ENCODE measurements at places on chromosomes 1 and 21.

DNA sequence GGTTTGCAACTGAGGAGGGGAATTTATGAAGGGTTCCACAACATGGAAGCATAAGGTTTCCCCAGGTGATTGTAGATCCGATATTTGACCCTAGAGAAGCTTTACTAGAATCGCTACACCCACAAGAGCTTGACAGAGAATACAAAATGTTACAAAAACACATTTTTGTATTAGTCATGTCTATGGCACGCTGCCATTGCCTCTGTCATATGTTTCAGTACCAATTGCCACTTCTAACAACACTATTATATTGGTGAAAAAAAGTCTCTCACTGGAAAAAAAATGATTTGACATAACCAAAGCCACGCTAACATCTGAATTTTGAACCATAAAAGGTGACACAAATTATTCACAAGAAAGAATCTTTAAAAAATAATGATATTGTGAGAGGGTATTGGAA is 214.5 kb downstream of the KCNT2 start:
- DNase-seq, result peak; percentile 72

- DNase-seq, result no peak
Measured at GRCh38 chr1:23589585-23589986, 30.3 kb upstream of the ID3 start.

DNA sequence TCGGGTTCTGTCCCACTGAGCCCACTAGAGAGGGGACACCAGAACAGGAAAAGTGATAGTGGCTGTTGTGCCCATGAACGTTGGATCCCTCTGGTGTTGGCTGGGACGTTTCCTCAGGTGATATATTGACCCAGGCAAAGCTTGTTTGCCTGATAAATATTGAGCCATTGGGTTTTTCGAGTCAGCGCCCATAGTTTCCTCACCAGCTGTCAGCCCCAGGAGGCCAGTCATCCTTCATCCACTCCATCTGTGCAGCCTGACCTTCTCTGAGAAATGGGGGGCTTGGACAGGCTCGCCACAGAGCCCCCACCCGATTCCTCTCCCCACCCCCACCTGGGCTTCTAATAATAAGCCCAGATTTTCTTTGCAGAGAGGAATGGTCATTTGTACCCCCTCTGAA is 13.3 kb downstream of the DISP3 start:
- DNase-seq, result no peak

DNA sequence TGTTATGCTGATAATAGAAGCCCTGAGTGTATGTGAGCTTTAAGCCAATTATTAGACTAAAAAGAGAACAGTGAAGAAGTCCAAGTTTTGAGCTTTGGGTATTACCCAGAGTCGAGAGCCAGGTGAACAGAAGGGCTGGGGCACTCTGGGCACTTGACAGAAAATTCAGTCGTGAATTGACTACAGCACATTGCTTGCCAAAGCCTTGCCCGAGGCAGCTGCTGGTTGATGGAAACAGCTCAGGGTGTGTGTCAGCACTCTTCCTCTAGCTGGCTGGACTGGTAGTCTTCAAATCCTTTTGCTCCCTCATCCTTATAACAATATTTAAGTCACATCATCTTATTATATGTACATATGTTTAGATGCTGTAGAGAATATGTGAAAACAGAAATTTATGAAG is 21.3 kb downstream of the PDE4B start:
- DNase-seq, result peak; percentile 41

GRCh38 chr1:221805121-221805520 is 63.2 kb upstream of the DUSP10 start:
- no peak for DNase-seq

DNA sequence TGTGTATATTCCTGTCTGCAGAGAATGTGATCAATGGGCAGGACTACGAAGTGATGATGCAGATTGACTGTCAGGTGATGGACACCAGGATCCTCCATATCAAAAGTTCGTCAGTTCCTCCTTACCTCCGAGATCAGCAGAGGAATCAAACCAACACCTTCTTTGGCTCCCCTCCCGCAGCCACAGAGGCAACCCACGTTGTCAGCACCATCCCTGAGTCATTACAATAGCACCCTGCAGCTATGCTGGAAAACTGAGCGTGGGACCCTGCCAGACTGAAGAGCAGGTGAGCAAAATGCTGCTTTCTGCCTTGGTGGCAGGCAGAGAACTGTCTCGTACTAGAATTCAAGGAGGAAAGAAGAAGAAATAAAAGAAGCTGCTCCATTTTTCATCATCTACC is 65.2 kb downstream of the OLFML2B start:
- DNase-seq, result peak; percentile 79

DNA sequence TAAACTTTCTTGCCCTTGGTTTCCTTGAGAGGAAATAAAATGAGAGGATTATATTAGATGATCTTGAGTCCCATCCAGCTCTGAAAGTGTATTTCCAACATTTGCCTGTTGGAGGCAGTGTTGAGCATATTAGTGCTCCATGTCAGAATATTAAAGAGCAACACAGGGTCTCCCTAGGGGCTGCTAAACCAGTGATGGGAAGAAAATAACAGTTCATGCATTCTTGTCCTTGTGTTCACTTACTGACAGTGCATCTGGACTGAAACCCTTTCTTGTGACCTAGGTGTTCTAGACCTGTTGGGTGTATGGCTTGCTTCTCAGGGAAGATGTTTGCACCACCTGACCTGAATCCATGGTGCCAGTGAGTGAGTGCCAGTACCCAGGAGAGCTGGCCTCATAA is 124.7 kb upstream of the KIAA0040 start:
- no peak for DNase-seq

GRCh38 chr1:154749078-154749760 is 120.9 kb downstream of the KCNN3 start:
- DNase-seq, result peak; percentile 54

GRCh38 chr1:160638540-160638857 is 8.3 kb downstream of the SLAMF1 start:
- no peak for DNase-seq

DNA sequence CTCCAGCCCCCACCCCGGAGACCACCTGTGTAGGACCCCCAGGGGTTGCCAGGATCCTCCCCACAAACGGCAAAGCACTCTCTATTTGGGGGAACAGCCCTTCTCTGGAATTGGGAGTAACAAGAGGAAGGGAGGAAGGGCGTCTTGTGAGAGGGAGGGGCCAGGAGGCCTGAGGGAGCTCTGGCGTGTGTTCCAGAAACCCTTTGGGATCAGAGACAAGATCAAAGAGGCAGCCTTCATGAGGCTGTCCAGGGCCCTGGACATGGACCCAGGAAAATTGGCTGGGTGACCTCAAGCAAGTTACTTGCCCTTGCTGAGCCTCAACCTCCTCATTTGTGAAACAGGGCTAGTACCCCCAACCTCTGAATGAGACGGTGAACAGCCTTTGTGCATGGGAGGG is 18.1 kb upstream of the ECE1 start:
- DNase-seq, result no peak

DNA sequence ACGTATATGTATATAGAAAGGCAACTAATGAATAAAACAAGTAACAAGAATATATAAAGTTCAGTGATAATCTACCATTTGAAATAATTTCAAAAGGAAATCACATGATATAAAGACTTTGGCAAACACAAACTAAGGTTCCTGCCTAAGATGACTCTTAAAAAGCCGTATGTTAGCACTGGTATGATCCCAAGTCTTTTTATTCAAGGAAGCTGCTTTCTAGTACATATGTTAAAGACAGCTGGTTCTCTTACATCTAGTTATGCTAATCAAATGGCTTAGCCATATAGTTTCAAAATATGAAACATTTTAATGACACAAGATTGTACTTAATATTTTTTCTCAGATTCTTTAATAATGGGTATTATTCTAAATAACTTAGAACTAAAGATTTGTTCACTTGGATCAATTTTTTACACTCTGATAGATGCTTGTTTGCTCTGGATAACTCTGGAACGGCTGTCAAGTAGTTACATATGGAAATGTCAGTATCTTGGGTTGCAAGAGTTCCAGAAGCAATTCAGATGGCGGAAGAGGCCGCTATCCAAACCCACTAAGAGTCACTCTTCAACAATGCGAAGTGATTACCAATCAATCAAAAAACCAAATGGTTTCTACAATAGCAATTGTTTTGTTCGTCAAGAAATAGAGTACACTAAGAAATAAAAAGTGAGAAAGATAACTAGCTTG is 21.4 kb downstream of the STX6 start:
- DNase-seq, result no peak

- DNase-seq, result peak; percentile 83
Measured at GRCh38 chr1:11134251-11134897, 34.7 kb upstream of the EXOSC10 start.

DNA sequence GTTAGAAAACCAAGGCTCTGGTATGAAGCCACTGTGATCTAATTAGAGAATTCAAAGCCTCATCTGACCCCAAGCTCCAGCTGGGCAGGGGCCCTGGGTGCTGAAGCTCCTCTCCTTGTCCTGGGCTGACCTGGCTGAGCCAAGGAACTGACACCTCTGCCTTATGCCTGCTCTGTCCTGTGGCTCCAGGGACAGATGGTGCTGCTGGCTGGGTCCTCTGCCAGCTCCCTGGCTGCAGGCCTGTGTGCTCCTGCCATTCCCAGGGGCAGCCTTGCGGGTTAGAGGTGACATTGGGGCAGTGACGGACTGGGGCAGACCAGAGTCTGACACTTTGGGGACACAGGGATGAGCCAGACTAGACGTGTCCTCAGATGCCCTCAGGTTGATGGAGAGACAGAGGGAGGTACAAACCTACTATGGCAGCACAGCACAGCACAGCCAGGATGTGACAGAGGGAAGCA is 11.8 kb downstream of the ACOT11 start:
- DNase-seq, result no peak

DNA sequence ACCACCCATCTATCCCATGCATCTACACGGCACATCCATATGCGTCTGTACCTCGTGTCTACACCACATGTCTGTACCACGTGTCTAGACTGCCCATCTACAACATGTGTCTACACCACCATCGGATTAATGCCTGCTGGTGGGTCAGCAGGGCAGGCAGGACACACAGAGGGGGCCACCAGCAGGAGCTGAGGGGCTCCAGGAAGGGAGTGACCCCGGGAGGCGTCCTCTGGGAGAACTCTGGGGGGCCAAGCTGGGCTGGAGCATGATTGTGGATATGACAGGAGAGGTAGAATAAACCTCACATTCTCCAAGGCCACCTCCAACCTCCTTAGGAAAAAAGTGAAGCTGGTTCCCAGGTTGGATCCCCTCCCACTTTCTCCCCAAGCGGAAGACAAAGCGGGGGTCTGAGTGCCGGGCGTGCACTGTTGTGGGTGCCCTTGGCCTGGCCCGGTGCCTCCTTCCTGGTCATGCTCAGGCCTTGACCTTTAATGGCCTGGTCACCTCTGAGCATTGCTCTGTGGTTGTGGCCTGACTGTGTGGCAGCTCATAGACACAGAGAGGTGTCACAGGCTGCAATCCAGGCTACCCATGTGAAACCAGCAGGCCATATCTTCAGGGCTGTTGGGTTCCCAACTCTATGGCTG is 881 bp upstream of the ACTRT2 start:
- no peak for DNase-seq

DNA sequence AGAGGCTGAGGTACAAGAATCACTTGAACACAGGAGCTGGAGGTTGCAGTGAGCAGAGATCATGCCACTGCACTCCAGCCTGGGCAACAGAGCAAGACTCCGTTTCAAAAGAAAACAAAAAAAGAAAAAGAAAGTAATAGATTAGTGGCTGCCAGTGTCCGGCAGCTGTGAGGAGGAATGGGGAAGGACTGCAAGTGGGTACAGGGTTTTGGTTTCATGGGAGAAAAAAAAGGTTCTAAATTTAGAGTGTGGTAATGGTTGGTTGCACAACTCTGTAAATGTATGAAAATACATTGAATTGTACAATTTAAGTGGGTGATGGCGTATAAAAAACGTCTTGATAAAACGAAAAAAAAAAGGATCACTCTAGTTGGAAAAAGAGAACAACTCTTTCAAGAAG is 6.7 kb downstream of the TAF1A start:
- no peak for DNase-seq

DNA sequence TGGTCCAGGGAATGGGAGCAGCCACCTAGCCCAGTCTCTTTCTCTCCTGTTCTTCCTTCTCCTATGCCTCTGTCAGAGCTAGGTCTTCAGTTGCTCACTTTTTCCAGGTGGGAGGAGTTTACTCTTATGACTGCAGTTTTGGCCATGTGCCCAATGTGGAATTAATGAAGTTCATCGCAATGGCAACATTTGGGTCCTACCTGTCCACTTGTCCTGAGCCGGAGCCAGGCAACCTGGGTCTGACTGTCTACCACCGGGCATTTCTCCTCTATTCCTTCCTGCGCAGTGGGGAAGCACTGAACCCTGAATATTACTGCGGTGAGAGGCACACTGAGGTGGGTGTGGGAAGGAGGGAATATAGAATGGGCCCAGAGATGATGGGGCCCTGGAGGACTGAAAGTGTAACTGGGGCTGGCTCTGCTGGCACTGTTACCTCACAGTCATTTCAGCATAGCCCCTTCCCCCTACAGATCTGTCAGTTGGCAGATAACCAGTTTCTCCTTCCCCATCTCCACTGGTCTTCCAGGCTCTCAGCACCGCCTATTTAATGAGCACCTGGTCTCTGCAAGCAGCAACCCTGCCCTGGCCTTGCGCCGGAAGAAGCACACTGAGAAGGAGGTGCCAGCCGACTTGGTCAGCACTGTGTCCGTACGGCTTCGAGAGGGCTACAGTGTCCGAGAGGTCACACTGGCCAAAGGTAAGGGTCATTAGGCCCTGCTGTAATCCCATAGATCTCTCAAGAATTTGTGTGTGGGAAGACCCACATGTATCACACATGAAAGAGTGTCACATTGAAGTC is 30.1 kb downstream of the SZT2 start:
- no peak for DNase-seq

DNA sequence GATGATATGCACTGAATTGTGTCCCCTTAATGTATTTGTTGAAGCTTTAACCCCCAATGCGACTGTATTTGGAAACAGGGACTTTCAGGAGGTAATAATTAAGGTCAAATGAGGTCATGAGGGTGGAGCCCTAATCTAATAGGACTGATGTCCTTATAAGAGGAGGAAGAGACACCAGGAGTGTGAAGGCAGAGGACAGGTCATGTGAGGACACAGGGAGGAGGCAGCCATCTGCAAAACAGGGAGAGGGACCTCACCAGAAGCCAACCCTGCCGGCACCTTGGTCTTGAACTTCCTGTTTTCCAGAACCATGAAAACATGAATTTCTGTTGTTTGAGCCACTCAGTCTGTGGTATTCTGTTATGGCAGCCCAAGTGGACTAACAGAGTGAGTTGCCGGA is 15.3 kb downstream of the SYF2 start:
- DNase-seq, result no peak

GRCh38 chr1:21633141-21633755 is 35.9 kb downstream of the RAP1GAP start:
- DNase-seq, result no peak

Measured in EH (cell line).